NCI-H226 (cell line): ENCODE measurements at places on chromosomes 1 and 21.
A peak's percentile ranks its signal among the peaks of the same experiment; 100 is the strongest.

DNA sequence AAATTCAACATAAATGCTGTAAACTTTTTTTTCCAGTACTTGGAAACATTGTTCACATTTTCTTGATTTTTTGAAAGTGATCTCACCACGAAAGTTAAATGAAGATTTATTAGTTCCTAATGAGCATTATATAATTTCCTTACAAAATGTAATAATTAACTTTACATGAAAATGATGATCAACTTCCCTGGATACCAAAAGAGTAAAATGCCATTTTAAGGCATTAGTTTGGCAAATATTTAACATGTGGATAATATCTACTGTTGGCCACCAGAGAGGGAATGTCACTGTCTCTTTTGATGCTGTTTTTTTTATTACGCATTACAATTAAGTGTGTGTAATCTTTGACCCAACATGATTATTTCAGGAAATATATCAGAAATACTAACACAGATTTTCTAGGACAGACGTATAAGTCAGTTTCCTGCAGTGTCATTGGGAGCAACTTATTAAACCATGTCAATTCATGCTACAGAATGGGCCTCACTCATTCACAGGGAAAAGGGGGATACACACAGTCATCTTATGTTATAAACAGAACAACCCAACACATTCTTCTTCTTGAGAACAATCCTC lies 903.9 kb upstream of the ADGRL2 start:
- no peak for DNase-seq

- no peak for DNase-seq
Measured at GRCh38 chr1:155009742-155010141, 7.1 kb downstream of the ZBTB7B start.

GRCh38 chr1:227945891-227946623 lies 1.7 kb downstream of the WNT9A start:
- DNase-seq: peak; percentile 62

DNA sequence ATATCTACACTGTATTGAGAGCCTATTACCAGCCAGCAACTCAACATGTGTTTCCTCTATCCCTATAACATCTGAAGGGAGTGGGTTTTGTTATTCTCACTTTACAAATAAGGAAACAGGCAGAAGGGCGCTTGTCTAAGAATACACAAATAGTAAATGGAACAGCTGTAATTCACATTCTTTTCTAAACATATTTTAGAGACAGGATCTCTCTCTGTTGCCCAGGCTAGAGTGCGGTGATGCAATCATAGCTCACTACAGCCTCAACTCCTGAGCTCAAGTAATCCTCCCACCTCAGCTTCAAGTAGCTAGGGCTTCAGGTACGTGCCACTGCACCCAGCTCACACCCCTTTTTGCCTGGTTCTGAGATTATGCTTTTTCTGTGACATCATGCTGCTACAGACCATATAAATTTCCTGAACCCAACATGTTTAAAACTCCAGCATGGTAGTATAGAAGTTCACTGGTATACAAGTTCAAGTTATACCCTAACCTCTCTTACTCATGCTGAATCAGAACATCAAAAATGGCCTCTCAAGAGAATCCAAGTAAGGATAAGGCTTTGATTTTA lies 8.6 kb upstream of the TACSTD2 start:
- DNase-seq: peak; percentile 72

- no peak for DNase-seq
Measured at GRCh38 chr1:179083533-179083932, 1.7 kb downstream of the TOR3A start.

- DNase-seq: peak; percentile 36
Measured at GRCh38 chr21:37849506-37850102, 66.7 kb downstream of the KCNJ6 start.

DNA sequence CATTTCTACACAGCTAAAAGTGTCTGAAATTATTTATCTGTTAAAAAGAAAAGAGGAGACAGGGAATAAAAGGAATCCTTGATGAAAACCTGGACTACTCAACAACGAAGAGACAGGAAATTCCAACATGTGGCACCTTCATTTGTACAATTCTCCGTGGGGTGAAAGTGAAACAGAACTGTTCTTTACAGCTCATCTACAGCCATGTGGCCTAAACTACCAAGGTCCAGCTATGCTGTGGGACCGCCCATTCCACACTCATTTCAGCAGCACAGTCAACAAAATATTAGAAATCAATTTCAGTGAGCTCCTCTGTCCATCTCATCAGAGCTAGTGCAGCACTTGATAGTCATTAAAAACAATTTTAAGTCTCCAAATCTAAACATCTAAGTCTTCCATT lies 44.0 kb downstream of the UBR4 start:
- no peak for DNase-seq

- DNase-seq: no peak
Measured at GRCh38 chr1:78658901-78659300, 9.3 kb downstream of the IFI44 start.

- DNase-seq: no peak
Measured at GRCh38 chr1:118042501-118042900, 113.0 kb downstream of the WDR3 start.

DNA sequence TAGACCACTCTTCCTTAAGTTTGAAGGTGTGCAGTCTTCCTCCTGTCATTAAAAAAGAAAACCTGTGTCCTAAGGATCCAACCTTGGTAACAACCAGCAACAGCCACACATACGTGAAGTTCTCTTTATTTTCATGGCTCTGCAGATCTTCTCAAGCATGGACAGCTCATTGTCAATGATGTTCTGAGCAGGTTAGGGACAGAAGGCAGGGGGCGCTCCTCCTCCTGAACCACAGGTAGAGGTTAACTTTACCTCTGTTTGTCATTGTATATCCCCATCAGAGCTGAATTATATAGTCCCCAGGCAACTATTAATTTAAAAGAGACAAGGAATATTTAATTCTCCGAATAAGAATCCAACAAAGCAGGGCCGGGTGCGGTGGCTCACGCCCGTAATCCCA lies 52.5 kb upstream of the CR2 start:
- no peak for DNase-seq

DNA sequence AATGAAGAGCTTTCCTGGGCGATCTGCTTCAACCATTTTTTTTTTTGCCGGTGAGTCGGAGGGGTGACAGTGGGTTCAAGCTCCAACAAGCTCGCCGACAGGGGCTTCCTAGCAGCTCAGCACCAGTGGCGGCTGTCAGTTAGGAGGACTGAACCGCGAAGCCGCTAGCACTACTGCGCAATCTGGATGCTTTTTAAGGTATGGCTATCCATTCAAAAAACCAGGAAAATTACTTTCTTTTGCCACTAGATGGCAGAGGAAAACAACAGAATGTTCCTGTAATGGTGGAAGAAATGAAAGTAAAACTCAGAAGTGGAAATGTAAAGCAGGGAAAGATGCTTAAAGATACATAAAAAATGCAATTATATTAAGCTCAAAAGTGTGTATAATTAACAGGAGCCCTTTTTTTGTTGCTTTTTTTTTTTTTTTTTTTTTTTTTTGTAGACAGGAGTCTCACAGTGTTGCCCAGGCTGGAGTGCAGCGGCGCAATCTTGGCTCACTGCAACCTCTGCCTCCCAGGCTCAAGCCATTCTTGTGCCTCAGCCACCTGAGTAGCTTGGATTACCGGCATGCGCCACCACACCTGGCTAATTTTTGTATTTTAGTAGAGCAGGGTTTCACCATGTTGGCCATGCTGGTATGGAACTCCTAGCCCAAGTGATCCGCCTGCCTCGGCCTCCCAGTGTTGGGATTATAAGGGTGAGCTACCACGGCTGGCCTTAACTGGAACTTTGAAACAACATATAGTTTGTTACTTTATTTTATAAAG lies 8.5 kb downstream of the KYAT3 start:
- peak; percentile 48 for DNase-seq

DNA sequence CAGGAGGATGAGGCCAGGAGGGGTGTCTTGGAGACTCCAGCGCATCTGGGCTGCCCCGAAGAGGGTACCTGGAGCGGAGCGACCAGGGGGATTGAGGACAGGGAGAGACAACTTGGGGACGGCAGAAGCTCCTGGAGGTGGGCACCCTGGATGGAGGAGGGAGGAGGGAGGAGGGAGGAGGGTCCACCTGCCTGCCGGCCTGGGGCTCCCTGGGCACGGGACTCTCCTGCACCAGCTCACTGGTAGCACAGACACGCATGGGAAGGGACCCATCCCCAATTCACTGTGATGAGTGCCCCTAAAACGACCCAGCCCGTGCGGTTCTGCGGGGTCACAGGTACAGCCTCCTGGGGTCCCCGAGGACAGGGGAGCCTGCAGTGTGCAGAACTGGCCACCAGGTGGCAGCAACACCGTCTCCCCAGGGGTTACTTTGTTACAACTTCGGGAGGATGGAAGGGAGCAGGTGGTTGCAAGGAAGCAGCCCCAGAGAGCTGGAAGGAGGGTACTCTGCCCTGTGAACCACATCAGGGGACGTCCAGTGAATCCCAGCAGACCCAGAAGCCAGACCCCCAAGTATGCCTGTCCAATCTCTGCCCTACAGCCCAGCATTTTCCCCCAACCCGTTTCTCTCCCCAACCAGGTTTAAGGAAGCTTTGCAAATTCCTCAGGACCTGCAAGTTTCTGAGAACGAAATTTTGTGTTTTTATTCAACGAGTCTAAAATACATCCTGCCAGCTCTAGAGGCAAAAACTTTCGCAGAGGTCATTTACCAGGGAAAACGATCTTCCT lies 482.4 kb downstream of the NPHP4 start:
- no peak for DNase-seq

- DNase-seq: no peak
Measured at GRCh38 chr1:151681923-151682322, 34.7 kb downstream of the CELF3 start.

GRCh38 chr1:231893400-231894102 lies 267.0 kb downstream of the DISC1 start:
- DNase-seq: no peak

DNA sequence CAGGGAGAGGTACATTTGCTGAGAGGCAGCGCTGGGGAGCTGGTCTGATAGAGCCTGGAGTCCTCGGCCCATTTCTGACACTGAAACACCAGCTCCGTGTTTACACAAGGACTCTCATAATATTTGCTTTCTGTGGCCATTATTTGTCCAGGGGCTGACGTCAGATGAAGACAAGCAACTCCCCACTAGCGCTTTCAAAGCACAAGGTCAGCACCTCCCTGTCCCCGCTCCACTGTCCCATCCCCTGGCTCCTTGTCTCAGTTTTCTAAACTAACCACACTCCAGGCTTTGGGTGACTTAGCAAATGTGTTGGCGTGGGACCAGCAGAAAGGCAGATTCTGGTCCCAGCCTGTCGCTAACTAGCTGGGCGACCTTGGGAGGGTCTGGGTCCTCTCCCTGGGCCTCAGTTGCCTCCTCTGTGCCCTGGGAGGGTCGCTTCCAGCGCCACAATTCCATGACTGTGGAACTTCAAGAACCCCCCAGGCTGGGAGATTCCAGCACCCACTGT lies 37.4 kb upstream of the ZBTB40 start:
- DNase-seq: no peak

DNA sequence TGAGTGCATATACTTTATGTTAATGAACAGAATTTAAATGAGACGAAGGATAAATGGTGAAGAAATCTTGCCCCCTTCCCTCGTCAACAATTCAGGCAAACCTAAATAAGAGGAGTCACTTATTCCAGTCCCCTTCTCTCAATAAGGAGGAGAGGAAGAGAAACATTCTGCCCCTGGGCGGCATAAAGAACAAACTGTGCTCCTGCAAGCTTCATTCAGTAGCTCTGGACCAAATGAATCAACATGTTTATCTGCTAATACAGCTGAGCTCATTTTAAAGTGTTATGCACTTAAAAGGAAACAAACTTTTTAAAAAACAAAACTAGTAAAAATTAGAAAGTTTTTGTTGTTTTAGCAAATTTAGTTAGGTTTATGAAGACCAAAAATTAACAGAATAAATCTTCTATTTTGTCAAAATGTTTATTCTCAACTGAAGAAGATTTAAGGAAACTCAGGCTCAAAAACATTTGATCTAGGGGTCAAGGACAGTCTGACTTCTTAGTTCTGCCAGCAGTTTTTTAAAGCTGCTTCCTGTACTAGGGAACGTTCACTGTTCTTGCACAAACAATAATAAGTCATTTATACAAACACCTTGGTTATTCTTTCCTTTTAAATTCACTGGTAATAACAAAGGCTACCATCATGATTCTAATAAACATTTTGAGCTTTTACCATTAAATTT lies 58.3 kb downstream of the AKT3 start:
- DNase-seq: no peak

- peak; percentile 62 for DNase-seq
Measured at GRCh38 chr1:67646145-67647035, 38.6 kb upstream of the GADD45A start.

DNA sequence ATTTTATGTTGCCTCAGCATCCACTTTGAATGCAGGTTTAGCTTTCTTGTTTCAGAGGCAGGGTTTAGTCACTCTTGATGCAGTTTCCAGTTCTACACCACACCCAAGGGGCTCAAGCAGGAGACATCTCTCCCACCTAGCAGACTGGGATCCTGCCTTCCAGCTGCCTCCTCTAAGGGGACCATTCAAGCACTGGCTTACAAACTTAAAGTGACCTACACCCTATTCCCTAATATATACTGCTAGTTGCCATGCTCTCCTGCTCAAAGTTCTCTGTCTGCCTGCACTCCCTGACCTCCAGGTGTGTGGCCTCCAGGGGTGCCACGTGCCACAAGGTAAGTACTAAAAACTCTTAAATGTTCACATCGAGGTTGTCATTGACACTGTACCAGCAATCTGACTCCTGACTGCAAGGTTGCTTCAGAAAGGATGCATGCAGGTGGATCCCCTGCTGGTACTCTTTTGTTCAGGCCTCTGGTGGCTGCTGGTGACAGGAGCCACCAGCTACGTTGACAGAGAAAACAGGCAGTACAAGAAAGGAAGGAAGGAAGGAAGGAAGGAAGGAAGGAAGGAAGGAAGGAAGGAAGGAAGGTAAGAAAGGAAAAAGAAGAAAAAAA lies 185.9 kb downstream of the COQ8A start:
- DNase-seq: no peak

- DNase-seq: no peak
Measured at GRCh38 chr1:33361532-33362235, 40.8 kb upstream of the A3GALT2 start.

GRCh38 chr1:34975338-34975737 lies 9.8 kb downstream of the TMEM35B start:
- DNase-seq: no peak

DNA sequence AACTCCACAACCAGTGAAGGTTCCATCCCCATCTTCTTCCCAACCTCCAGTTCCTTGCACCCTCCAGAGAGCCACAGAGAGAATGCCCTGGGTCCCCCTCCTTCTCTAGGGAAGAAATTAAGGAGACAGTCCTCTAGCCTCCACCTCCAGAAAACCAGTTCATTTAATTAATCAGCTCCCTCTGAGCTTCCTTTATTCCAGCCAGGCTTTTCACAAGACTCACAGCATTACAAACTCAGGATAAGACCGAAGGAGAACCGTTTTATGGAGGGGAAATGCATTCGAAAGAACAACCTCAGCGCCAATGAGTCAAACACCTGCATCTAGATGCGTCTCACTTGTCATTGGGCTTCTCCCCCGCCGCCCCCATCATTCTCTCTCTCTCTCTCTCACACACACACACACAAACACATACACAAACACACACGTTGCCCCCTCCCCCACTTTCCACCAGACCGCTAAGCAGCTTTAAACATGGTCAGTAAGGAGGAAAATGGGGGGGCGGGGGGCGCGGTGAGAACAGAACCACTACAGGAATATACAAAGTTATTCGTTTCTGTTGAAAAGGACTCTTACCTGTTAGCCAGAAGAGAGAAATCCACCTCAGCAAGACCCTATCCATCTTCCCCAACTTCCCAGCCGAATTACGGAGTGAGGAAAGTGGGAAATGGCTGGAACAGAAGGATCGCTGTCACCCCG lies 544 bp downstream of the ILDR2 start:
- DNase-seq: no peak
